ENCODE measurements at places on chromosomes 2 and 18. TPM values are rescaled to one million over a fixed set of nuclear protein-coding genes. Genes with fewer than 3 reads are reported as not detected.

The CXCR2 gene
- 0.48 TPM for total RNA-seq

- ATAC-seq: no peak
Measured at GRCh38 chr2:176139661-176140512, 10.4 kb downstream of the HOXD8 start.

The KCNJ3 gene
- total RNA-seq: not detected

- no peak for ATAC-seq
Measured at GRCh38 chr2:239355724-239356123, 45.1 kb downstream of the HDAC4 start.

DNA sequence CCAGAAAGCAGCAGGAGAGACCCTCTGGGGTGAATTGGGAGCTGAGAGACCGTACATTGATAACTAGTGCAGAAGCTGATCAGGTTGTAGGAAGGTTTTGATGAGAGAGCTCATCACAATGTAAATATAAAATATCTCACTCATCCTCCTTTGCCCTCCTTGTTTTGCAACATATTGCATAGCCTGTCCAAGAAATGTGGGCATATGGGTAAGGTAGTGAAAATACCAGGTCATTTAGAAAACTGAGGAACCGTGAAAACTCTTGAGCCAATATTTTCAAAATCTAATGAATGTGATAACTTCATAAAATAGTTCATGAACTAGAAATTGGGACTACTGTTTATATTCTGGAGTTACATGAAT, 31.4 kb downstream of the C18orf54 start:
- ATAC-seq: no peak

GRCh38 chr2:143717053-143717452, 587.8 kb downstream of the ARHGAP15 start:
- no peak for ATAC-seq

DNA sequence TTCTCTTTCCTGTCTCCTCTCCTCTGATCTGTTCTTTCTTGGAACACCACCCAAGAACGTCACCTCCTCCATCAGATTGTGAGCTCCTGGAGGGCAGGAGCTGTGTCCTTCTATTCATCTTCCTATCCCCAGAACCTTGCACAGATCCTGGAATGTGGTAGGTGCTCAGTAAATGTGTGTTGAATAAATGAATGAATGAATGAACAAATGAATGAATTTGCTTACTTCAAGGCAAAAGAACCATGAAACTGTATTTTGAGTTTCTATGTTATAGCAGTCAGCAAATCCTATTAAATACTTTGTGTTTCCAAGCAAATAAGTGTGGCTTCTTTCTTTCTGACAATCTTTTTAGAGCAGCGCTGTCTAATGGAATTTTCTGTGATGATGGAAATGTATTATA, 14.8 kb downstream of the FABP1 start:
- no peak for ATAC-seq

DNA sequence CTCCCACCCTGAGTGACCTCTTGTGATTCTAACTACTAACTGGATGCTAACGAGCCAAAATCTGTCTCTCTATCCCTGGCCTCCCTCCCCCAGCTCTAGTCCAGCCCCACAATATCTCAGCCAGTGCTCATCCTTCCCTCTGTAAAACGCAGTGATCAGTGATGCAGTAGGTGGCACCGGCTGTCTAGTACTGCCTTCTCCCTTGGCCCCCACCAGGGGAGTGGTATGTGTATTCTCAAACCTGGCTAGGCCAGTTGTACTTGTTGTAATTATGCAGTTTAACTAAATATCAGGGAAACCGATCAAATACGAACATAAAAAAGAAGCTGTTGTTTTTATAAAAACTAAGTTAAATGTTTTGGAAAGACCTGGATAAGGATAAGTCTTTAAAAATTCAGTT, 113.2 kb upstream of the ALPP start:
- no peak for ATAC-seq

- ATAC-seq: no peak
Measured at GRCh38 chr18:64202863-64203262, 54.0 kb upstream of the LINC00305 start.

- no peak for ATAC-seq
Measured at GRCh38 chr2:216425008-216425787, 12.9 kb downstream of the SMARCAL1 start.

- no peak for ATAC-seq
Measured at GRCh38 chr2:159875083-159875482, 77.1 kb upstream of the CD302 start.

DNA sequence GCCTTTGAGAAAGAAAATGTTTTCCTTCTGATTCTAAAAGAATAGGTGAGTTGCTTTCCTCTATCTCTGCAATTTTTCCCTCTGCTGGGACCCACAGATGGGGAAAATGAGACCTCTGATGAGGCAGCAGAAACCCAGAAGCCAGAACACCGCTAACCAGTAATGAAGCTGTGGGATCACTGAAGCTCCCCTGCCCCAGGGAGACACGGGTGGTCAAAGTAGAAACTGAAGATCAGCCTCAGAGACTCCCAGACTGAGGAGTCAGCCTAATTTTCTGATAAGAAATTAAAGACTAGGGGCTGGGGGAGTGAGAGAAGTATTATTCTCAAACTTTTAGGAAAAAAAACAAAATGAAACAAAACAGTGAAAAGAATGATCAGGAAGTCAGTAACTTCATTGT, 30.1 kb downstream of the CD8B start:
- no peak for ATAC-seq

The SNED1 gene
- 3.0 TPM for total RNA-seq

GRCh38 chr2:54561010-54561409, 104.9 kb downstream of the SPTBN1 start:
- no peak for ATAC-seq

GRCh38 chr2:231920795-231921194, 5.4 kb downstream of the NPPC start:
- no peak for ATAC-seq

The OTOF gene
- total RNA-seq: 2.1 TPM

GRCh38 chr2:122003196-122003940, 247.9 kb downstream of the TSN start:
- ATAC-seq: no peak

The C1GALT1C1L gene
- not detected for total RNA-seq

The POTEE gene
- total RNA-seq: 0.61 TPM

- ATAC-seq: no peak
Measured at GRCh38 chr2:113068706-113069485, 1.1 kb downstream of the IL1F10 start.

The GPAT2 gene
- 2.7 TPM for total RNA-seq

The TEX44 gene
- not detected for total RNA-seq

The LYPD6 gene
- total RNA-seq: not detected

DNA sequence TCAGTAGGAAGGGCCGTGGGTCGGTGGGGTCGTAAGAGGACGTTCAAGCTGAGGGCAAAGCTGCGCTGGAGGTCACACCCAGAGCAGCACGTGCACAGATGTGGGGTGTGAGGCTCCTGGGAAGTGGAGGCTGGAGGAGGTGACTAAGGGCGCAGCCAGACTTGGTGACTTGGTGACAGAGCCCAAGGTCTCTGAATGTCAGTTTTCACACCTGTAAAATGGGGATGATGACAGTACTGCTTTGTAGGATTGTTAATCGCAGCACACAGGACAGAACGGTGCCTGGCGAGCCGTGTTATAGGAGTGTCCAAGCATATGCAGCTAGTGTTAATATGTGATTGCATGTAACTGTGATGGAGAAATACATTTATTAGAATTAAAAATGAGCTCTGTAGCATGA, 40.8 kb downstream of the NTSR2 start:
- no peak for ATAC-seq

The AGXT gene
- not detected for total RNA-seq

- no peak for ATAC-seq
Measured at GRCh38 chr18:13543144-13543543, 183.2 kb downstream of the FAM210A start.
